Stimulated activated CD4-positive, alpha-beta T cell treated with anti-CD3 and anti-CD28 coated beads, TNF-alpha, amount 100 ng/mL, for 4 hours (primary cell): ENCODE measurements at places on chromosomes 11 and 22.

GRCh38 chr11:125315079-125315740, 150.7 kb downstream of the PKNOX2 start:
- DNase-seq, result no peak

DNA sequence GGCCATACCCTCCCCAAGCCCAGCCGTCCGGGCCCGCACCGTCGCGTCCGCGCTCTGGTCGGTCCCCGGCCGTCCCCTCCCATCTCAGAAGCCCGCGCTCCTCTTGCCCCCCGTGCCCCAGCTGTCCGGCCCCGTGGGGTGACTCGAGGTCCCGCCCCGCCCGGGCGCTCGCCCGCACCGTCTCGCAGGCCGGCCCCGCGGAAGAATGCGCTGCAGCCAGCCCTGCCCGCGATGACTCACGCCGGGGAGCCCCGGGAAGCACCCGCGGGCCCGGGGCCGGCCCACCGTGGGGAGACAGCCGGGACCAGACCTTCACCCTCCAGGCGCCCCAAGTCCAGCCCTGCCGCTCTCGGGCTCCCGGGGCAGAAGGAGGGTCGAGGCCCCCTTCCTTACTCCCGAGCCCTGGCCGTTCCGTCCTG, 320 bp upstream of the PHLDA2 start:
- peak; percentile 35 for DNase-seq

- no peak for DNase-seq
Measured at GRCh38 chr11:73907191-73907590, 30.4 kb downstream of the PAAF1 start.

DNA sequence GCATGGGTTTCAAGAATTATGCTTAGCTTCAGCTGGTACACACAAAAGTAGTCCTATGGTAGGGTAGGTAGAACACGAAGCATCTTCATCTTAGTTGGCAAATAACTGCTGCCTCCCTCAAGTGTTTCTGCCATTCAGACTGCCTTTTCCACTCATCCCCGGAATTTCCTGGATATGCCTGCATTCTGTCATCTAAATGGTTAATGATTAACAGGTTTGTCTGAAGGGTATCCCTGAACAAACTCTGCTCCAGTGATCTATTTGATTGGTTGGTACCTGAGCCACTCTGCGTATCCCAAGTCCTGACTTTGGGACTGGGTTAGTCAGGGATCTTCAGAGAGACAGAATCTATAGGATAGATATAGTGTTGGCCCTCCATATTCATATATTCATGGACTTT, 272.3 kb upstream of the RAG2 start:
- no peak for DNase-seq
